Inflammatory macrophage treated with lipopolysaccharide for 1 hour (primary cell): ENCODE measurements at places on chromosomes 2 and 18.

DNA sequence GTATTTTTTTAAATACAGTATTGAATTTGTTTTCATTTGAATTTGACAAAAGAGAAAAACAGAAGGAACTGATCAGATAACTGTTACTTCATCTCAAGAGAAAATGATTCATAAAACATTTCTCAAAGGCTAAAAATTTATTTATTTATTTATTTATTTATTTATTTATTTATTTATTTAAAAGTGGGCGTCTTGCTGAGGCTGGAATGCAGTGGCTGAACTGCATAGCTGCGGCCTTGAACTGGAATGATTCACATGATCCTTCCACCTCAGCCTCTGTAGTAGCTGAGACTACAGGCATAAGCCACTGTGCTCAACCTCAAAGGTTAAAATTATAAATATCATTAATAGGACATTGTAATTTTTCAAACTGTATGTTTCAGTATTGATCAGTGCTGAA is 4.5 kb upstream of the PUM2 start:
- DNase-seq = no peak

DNA sequence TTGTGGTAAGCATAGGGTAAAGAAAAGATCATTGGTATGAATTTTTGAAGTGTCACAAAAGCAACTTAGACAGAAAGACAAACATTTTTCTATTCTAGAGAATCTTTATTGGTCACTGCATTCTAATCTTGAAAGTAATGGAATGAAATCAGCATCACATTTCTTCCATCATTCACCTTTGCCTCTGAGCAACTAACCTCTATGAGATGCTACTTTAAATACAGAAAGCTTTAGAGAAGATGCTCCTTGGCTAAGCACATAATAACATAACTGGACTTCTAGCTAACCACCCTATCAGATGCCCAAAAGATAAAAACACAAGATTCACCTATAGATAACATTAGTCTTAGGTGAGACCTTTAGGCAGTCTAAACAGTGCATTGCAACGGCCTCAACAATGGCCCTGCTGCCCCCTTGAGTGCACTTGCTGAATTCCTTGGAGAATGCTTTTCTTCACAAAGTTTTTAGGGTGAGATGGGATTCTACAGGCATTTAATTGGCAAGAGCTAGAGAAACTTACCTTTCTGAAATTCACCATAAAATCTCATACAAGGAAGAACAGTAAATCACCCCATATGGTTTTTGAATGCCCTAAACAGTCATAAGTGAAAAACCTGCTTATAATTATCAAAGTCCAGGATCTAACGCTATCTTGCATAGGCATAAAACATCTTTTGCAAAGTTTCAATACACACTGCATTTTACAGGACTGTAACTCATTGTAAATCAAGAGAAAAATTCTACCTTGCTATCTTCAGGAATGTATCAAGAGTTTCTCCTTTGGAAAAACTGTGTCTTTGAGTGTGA is 791.3 kb upstream of the CHAC2 start:
- DNase-seq = no peak

GRCh38 chr2:57373530-57373929 is 673.1 kb upstream of the VRK2 start:
- peak; percentile 33 for DNase-seq

GRCh38 chr18:71666481-71666880 is 877.7 kb downstream of the CBLN2 start:
- no peak for DNase-seq

DNA sequence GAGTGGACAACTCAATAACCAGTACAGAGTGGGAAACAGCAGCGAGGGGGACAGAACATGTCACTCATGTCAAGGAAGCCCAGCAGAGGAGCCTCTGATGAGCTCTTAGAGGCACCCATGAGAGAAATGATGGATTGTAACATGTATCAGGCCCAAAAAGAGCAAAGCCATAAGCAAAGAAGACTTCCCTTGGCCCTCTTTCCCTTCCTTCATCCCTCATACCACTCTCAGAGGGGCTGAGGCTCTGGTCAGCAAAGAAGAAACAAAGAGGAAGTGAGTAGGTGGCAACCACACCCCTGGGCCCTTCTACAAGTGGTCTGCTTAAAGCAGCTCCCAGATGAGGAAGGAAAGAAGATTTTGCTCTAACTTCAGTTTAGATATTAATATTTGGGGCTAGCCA is 112.8 kb downstream of the CDC42EP3 start:
- DNase-seq = peak; percentile 64

DNA sequence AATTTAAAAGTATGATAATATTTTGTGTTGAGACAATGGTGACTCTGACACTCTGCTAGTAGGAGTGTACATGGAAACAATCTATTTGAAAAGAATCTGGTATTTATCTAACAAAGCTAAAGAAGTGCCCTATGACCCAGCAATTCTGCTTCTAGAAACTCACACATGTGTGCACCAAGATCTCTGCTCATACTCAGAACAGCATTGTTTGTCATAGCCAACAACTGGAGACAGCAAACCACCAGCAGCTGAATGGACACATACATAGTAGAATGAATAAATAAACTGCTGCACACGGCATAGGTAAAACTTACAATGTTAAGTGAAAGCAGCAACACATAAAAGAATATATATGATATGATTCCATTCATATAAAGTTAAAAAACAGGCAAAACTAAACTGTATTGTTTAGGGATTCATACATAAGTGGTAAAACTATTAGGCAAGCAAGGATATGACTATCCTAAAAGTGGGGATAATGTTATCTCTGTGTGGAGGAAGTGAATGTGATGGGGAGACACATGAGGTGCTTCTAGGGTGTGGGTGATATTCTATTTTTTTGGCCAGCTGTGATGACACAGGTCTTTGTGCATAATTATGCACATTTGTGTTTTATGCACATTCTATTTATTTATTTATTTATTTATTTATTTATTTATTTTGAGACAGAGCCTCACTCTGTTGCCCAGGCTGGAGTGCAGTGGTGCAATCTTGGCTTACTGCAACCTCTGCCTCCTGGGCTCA is 71.1 kb downstream of the RFTN2 start:
- DNase-seq = no peak

GRCh38 chr18:62331581-62332356 is 6.7 kb downstream of the TNFRSF11A start:
- peak; percentile 61 for DNase-seq

GRCh38 chr2:157150747-157151146 is 106.8 kb upstream of the GALNT5 start:
- DNase-seq = no peak

DNA sequence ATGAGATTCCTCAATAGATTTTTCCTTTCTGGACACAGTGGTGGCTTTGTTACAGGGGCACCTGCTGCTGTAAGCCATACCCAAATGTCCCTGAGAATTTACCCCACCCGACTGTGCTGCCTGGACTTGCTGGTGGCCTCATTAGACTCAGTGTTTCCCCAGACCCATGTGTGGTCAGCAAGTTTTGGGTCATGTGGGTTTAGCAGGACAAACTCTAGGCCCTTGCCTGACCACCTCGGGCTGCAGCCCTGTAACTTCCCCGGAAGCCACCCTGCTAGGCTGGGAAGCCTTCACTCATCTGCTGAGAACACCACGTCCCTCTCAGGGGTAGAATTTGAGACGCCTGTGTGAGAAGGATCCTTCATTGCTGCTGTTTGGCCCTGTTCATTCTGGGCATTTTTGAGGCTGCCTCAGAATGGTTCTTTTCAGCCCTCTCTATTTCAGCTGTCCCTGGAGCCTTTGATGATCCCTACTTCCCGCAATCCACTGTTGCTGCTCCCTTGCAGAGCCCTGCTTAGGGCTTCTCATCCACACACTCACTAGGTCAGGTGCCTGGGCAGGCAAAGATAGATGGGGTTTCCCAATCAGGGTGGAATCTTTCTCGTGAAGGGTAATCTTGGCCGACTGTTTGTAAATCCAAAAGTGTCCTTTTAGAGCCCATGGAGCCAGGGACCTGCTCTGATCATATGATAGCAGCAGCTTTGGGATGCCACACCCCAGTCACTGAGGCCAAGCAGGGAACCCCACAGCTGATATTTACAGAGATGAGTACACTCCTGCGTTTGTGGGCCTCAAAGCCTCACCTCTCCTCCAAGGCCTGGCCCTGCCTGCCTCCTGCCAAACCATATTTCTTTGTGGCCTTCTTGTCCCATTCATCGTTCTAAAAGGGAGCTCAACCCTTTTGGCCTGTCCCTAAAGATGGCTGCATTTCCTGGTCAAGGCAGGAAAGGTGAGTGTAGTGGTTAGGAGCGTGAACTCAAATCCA is 6.7 kb downstream of the EHD3 start:
- no peak for DNase-seq

- DNase-seq = no peak
Observed at GRCh38 chr18:434410-434809, 66.1 kb downstream of the COLEC12 start.

- peak; percentile 61 for DNase-seq
Observed at GRCh38 chr2:40450796-40451430, 977 bp downstream of the SLC8A1 start.

DNA sequence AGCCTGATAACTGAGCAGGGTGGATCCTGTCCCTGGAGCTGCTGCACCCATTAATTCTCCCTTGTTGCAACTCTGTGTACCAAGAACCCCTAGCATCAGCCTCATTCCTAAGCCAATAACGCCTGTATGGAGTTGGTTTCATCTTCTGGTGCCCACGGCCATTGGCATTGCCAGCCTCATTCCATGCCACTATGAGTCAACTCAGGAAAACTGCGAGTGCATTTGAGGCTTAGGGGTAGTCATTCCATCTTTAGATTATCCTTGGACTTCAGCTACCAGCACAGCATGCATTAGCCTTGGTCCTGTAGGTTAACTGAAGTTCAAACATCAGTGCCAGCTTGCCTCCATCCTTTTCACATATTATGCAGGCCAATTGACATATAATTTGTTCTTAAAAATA is 1.4 kb upstream of the TRIM54 start:
- no peak for DNase-seq
